ENCODE measurements at places on chromosomes 6 and 20.

- no peak for DNase-seq
Observed at GRCh38 chr6:158121335-158121734, 46.7 kb downstream of the SERAC1 start.

GRCh38 chr6:11295969-11296368 is 63.5 kb upstream of the NEDD9 start:
- DNase-seq: no peak

- no peak for DNase-seq
Observed at GRCh38 chr6:45109551-45109950, 218.6 kb upstream of the RUNX2 start.

- DNase-seq: no peak
Observed at GRCh38 chr20:58624687-58625086, 26.4 kb upstream of the STX16 start.

DNA sequence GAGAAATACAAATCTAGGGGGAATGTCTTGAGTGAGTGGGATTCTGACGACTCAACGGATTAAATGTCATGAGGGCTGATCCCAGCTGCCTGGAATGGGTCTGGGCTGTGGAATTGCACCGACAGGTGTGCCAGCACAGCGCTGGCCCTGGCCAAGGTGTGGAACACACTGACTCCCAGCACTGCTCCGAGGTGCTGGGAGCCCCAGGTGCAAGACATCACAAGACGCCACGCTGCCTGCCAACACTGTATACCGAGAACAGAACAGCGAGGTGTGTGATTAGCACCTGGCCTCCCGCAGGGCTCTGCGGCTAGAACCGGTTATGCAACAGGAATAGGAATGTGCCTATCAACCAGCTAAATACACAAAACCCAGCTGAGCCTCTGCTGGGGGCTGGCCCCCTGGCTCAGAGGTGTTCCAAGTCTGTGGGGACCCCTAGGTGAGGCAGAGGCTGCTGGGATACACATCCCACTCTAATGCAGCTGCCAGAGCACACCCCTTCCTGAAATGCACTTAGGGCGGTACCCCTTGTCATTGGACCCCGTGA is 24.8 kb upstream of the APMAP start:
- no peak for DNase-seq

DNA sequence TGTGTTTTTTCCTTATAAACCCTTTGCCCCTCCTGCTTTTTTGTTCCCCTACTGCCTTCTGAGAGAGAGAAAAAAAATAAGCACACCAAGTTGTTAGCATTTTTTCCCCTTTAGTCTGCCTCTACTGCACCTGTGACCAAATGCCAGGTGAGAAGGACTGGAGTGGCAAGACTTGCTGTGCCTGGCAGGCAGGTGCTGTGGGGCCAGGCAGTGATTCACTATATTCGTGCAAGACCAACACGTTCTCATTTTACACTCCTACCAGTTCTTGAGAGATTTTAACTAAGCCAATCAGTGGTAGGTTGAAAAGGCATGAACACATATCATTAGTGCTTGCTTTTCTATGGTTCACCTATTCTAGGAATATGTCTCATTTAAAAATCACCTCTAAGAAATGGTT is 109.7 kb downstream of the FIG4 start:
- no peak for DNase-seq

- no peak for DNase-seq
Observed at GRCh38 chr6:18028332-18028731, 40.9 kb upstream of the KIF13A start.

DNA sequence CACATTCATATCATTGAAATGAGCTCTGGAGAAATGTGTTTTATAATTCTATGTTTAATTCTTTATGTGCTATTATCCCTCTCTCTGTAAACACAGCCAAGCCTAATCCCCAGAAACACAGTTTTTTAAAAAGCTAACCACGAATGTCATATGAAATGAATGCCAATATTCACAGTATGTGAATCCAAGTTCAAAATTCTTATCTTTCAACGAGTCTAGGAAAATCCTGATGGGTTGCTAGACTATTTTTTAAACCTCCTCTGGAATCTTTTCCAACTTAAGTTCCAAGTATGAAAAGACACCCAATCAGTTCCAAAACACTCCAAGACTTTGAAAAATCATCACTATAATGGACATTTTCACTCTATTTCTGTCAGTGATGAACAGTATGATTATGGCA is 689.3 kb downstream of the HACE1 start:
- DNase-seq: no peak
